BE2C (cell line): ENCODE measurements at places on chromosomes 16 and 17.

- DNase-seq = no peak
Measured at GRCh38 chr16:11535494-11535893, 51.2 kb downstream of the LITAF start.

DNA sequence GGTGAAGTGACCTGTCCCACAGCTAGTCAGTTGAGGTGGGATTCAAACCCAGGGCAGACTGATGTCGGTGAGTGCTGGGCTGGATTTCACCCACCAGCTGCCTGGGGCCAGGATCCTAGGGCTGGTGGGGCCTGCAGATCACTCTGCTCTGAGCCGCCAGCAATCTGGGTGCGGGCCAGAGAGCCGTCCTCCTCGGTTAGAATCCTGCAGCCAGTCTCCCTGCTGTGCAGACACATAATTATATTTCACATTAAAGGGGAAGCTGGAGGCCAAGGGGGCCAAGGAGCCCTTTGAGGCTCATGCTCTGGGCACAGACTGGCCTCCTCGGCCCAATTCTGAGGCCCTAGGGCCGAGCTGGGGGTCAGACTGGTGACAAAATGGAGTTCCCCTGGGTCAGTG is 996 bp upstream of the KCNJ12 start:
- peak; percentile 59 for DNase-seq

DNA sequence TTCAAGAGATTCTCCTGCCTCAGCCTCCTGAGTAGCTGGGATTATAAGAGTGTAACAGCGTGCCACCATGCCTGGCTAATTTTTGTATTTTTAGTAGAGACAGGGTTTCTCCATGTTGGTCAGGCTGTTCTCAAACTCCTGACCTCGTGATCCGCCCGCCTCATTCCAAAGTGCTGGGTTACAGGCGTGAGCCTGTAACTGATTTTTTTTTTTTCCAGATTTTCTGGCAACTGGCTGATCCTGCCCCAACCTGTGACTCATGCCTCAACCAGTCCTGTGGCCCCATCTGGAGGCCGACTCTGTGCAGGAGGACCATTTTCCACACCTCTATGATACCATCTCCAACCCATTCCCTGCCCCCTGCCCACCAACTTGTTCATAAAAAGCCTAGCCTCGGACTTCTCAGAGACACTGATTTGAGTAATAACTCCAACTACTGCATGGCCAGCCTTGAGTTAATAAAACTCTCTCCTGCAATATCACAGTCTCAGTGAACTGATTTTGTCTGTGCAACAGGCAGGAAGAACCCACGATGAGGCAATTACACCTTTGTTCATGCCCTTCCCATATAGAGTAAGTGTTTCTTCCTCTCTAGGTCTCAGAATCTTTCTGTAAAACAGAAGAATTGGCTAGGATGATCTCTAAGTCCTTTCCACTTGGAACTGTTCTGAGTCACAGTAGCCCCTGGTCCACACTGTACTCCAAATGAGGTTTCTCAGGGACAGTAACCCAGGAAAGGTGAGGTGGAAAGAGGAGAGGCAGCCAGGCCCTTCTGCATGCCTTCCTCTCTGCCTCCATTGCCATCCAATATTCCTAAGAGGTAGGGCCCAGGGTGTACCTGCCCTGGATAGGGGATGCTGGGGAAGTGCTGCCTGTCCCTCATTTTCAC is 8.8 kb upstream of the CNOT1 start:
- DNase-seq = peak; percentile 63

GRCh38 chr17:540631-541030 is 174.0 kb downstream of the VPS53 start:
- no peak for DNase-seq

DNA sequence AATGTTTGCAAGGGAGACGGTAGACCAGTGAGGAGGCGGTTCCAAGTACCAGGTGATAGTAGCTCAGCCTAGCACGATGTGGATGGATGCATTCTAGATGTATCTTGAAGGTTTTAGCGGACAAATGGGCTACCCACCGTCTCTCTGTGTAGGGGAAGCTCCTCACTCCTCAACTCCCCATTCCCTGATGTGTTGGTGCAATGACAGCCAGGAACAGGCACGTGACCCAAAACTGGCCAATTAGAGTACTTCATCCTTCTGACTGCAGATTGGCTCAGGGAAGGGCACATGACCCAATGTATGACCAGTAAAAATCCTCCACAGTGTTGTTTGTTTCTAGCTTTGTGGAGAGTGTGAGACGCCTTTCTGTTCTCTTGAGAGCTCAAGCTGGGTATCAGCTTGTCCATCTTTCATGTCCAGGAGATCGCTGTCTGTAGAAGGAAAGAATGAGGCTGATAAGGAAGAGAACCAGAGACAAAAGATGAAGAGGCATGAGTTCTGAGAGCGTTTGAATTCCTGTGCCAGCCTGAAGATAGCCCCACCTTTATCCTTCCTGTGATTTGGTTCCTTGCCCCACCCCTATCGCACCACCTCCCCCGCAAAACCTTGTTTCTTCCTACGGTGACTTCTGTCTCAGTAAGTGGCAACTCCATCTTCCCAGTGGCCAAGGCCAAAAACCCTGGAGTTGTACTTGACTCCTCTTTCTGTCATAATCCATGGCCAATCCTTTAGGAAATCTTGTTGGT is 2.3 kb upstream of the BORCS6 start:
- peak; percentile 81 for DNase-seq

DNA sequence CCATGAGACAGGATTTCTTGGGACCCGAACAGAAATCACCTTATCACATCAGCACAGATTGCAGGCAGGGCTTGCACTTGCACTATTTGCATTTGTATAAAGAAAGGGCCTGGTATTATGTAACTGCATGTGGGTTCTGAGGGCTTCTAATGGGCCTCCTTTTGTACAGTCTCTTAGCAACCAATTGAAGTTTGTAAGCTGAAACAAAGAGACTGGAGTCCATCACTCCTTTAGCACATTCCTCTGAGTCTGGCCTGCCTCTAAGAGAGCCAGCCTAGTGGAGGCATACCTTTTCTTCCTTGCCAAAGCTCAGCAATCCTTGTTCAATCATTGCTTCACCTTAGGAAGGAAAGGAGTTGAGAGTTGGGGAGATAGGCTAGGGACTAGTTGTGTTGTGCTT is 387.1 kb downstream of the XYLT1 start:
- no peak for DNase-seq

GRCh38 chr16:75617121-75617520 is 6.0 kb downstream of the ADAT1 start:
- DNase-seq = no peak

GRCh38 chr17:17348872-17349723 is 45.9 kb downstream of the NT5M start:
- no peak for DNase-seq

GRCh38 chr16:397736-398332 is 835 bp downstream of the NME4 start:
- peak; percentile 88 for DNase-seq

- no peak for DNase-seq
Measured at GRCh38 chr16:53984936-53985335, 281.0 kb downstream of the FTO start.

DNA sequence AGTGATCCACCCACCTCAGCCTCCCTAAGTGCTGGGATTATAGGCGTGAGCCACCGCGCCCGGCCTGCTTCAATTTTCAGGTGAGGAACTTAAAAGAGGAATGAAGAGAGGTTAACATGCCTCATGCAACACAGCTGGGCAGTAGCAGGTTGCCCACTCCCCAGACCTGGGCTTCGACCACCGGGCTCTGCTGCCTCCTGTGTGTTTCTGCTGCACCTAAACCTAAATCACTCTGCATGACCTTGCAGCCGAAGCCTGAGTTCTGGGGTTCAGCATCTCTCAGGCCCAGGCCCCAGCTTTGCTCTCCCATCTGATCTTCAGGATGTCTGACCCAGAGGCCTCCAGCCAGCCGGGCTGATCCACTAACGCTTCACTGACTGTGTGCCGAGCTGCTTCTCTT is 112.6 kb downstream of the OR1D5 start:
- DNase-seq = no peak

GRCh38 chr16:56789360-56789759 is 59.4 kb downstream of the NUP93 start:
- DNase-seq = peak; percentile 67

DNA sequence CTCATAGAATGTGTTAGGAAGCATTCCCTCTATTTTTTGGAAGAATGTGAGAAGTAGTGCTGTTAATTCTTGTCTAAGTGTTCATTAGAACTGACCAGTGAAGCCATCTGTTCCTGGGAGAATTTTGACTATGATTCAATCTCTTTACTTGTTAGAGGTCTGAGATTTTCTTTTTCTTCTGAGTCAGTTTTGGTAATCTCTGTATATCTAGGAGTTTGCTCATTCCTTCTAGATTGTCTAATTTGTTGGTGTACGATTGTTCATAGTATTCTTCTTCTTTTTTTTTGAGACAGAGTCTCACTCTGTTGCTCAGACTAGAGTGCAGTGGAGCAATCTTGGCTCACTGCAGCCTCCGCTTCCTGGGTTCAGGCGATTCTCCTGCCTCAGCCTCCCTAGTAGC is 20.4 kb downstream of the NFATC3 start:
- no peak for DNase-seq

DNA sequence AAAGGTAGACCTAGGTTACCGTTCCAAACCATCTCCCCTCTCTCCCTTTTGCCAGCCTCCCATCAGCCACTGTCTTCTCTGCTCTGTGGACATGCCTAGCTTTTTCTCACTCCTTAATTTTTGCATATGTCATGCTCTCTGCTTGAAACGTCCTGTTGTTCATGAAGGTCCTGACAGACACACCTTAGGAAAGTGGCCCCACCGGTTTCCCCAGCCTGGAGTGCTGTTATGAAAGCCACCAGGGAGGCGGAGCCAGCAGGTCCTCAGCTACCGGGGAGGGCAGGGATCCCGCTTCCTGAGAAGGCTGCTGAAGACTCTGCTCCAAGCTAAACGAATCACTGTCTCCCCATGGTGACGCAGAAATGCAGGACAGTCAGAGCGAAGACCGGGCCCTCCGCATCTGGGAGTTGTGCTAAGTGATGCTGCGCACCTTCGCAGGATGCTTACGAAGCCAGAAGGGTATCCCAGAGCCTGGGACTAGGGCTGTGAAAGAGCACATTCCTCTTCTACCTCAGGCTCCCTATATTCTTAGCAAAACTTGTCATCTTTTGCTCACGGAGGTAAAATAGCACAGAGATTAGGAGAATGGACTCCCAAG is 2.3 kb upstream of the SLC16A11 start:
- DNase-seq = no peak

DNA sequence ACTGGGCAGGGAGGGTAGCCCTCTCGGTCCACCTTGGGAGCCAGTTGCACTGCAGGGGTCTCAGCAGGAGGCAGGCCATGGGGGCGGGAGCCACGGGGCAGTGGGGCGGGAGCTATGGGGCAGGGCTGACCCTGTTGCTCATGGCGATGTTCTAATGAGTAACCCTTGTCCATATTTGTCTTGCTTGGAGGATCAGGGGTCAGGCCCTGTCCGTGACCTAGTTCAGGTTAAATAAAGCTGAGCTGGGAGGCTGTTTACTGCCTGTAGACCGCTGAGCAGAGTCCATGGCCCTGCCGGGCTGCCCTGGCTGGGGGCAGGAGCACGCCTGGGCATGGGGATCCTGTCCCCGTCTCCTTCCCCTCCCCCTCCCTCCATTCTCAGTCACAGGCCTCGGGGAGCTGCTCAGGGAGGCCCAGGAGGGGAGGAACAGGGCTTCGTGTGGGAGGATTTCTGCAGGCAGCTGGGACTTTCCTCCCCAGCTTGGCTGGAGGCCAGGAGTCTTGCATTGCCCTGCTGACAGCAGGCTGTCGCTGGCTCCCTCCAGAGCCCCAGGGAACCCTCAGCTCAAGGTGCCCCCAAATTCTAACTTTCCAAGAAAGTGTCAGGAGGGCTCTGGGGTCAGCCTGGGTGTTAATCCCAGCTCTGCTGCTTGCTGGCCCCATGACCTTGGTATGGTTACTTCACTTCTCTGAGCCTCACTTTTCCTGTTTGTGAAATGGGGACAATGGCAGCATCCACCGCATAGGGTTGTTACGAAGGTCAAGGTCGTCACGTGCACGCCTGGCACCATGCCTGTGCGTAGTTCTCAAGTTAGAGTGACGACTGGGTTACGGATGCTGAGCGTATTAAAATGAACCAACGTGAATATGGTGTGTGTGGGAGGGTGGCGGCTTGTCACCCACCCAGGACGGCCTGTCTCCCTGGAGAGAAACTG is 6.1 kb upstream of the SERPINF2 start:
- peak; percentile 42 for DNase-seq

- no peak for DNase-seq
Measured at GRCh38 chr16:9098377-9099090, 7.1 kb downstream of the HAPSTR1 start.

GRCh38 chr17:3448059-3448665 is 14.5 kb upstream of the OR1E2 start:
- no peak for DNase-seq

DNA sequence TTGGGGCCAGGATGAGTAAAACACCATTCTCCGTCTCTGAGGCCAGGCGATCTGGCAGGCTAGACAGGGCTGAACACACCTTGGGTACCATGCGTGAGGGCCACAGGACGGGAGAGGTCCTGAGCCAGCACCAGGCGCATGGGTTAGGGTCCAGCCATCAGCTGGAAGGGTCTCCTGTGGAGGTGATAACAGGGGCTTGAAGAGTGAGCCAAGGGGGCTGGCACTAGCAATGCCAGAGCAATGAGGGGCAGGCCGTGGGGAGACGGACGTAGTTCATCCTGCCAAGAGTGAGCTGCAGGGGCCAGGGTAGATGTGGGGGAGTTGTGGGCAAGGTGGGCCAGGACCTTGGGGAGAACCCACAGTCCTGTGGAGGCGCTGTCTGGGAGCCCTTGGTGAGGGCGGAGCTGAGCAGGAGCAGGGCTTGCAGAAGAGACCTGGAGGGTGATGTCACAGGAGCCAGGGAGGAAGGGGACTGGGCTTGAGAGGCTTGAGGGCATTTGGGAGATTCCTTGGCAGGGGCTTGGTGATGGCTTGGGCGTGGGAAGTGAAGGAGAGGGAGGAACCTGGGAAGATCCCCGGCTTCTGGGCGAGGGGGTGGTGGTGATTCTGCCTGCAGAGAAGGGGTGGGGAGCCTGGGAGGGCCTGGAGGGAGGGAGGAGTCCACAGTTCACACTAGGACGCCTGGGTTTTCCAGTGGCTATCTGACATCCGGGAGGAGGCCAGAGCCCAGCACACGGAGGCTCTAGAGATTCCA is 6.3 kb upstream of the NPTX1 start:
- DNase-seq = no peak

GRCh38 chr17:66169839-66170238 is 22.1 kb downstream of the CEP112 start:
- no peak for DNase-seq

DNA sequence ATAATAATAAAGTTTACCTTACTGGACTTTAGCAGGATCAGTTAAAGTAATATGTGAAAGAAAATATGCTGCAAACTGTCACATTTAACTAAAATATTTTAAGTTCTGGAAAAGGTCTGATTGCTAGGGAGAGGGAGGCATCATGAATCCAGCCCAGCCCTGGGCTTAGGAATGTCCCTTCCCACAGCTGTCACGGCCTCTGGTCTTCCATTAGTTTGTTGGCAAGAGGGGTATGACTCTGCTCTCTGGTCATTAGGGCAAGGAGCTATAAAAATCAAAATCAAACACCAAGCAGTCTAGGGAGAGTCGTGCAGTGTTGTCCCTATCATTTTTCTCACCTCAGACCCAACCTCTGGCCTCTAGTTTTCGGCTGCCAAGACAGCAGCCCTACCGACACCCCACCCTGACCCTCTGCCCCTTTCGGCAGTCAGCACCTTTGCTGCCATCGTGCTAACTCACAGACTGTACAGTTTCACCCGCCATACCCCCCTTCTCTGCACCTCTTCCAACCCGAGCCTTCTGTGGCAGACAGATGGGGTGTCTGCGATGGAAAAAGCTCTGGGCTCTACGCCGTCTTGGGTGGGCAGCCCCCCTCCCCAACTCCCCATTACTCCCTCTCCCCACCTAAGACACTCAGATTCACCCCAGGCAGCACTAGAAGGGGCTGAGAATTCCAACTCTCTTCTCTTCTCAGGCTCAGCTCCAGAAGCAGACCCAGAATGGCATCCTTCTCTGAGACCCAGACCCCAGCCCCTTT is 41.4 kb downstream of the NEUROD2 start:
- no peak for DNase-seq
